ENCODE measurements at places on chromosomes 2 and 18.

- no peak for DNase-seq
These were observed 339.4 kb downstream of the GRB14 start for GRCh38 chr2:164281896-164282295.

DNA sequence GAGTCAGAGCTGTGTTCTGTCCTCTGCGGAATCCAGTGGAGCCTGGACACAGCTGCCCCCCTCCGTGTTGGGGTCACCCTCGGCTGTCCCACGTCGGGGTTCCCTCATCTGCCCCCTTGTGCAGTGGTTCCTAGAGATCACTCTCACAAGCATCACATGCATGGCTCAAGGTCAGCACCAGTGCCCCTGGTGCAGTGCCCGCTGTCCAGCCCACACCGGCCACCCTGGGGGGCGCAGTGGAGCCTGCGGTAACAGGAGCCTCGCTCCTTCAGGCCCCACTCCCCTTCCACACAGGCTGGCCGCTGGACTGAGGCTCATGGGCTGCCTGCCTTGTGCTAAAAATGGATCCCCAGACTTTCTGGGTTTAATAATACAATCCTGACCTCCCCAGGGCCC, 8.8 kb downstream of the TEKT4 start:
- DNase-seq: no peak

- DNase-seq: no peak
These were observed 110.7 kb downstream of the C1D start for GRCh38 chr2:67952066-67952465.

GRCh38 chr2:42254186-42254895, 85.2 kb downstream of the EML4 start:
- DNase-seq: no peak

- DNase-seq: no peak
These were observed 139.6 kb upstream of the MYCN start for GRCh38 chr2:15800495-15801329.

DNA sequence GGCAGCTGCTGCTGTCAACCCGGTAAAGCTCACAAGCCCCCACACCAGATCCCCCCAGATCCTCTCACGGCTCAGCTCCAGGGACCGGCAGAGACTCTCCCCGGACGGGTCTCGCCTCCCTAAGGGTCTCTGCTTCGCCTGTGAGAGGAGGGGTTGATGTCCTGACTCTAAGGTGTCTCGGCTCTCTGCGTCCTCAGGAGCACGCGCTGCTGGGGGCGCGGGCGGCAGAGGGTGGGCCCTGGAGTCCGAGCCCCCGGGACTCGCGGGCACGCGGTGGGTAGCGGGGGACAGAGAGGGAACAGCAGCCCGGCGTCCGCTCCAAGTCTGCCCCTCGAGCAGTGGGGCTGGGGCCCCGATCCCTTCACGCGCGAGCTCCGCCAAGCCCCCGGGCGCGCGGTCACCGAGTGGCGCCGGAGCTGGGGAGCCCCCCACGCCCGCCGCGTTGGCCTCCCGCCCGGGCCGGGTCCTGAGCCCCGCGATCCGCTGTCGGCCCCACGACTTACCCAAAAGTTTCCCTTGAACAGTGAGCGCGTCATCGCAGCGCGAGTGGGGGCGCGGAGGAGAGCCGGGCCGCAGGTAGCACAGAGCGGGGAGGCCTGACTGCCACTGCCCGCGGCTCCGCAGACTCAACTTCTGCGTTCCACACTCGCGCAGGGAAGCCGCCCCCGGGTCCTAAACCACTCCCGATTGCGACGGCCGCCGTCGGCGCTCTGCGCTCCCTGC, at the start of gene PSTPIP2:
TSS of gene PSTPIP2 (minus strand) at position 608 of the 723 bp plus-strand sequence. CDS start at position 536, 72 bp downstream.
- peak; percentile 65 for DNase-seq

GRCh38 chr2:128817171-128817570, 498.5 kb upstream of the HS6ST1 start:
- DNase-seq: no peak

DNA sequence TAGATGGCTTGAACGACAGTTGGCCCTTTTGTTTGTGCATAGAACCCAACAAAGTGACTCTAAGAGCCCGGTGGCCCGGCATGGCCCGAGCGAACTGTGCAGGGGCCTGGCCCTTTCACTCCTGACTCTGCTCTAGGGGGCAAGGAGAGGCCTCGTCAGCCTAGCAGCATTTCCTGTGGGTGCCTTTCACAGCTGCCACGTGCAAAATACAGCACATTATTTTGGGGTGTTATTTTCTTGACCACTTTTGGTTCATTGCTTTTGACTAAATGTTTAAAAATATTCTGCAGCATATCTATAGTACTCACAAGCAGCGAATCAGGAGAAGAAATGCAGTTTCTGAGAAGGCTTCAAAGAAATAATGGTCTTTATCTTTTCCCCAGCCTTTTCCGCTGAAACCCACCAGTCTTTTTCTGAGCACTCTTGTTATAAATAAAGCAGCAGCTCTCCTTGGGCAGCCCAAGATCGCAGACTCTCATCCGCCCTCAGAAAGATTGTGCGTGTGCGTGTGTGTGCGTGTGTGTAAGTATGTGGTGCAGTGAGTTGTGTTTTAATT, 31.3 kb downstream of the DGKD start:
- DNase-seq: no peak

DNA sequence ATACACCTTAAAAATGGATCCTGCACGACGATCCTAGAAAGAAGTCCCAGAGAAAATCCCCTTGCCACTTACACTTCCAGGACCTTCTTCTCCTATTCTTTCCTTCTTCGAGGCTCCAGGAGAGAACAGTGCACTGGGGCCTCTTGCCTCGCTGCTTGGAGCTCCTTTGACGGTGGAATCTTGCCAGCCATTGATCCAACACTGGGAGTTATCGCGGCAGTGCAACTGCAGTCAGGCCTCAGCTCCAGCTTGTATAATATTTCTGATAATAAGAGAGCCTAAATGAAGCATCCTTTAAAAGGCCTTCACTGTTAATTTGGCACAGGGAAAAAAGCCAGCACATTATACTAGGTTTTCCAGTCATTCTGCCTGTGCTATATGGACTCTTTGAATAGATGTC, 216.9 kb upstream of the PARD3B start:
- DNase-seq: no peak

DNA sequence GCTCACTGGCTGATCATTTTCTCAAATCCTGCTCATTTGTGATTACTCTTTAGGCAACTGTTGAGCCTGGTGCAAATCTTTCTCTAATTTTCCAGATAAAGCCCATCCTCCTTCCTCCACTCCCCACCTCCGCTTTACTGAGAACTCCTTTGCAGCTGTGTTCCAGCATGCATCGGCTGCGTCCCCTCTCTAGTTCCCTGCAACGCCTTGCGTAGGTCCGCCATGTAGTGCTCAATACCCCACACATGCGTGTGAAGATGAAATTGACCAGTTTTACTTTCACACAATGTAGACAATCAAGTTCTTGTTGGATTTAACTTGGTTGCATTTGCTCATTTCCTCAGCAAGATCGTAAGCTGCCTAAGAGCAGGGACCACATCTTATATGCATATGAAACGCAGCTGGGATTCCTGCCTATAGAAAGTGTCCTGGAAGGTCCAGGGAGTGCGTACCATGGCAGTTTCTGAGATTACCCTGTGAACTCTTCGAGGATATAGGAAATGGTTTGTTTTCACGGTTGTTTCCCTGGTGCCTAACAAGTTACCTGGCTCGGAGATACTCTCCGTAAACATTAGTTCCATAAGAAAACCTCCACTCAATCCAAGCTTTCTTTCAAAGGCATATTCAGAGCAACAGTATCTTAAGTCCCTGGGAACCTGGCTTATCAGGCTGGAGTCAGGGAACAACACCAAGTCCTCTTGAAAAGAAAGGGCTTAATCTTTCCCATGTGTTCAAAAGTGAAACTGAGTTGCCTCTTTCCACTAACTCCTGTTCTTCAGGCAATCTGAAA, 766.4 kb upstream of the ID2 start:
- no peak for DNase-seq

DNA sequence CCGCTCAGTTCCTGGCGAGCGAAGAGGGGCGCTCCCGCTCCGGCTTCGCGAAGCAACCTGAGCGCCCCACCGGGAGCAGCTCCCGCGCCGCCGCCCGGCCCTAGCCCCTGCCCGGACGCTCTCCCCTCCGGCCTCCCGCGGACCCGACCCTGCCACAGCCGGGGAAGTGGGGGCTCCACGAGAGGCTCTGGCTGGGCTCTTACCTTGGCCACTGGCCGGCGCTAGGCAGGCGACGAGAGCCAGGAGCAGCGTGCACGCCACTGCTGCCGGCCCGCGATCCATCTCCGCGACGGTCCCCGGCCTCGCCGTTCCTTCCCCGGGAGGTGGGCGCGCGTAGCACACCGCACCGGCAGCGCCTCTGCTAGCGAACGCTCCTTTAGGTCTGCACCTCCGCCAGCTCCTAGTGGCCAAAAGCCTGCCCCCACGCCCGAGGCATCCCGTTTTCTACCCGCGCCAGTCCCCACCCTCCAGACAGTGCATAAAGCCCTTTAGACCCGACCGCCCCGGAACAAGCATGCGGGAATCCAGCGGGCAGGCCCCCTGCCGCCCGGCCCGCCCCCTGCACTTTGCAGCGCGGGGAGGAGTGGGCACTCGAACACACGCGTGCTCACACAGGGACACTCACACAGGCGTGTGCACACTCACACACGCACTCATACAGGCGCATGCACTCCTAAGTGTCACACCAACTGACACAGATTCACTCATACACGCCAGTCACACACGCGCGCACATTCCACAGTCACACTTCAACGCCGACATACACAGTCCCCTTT, at the start of gene LRP2:
TSS of gene LRP2 (minus strand) at position 417 of the 776 bp plus-strand sequence. CDS start at position 282, 135 bp downstream.
- DNase-seq: no peak

DNA sequence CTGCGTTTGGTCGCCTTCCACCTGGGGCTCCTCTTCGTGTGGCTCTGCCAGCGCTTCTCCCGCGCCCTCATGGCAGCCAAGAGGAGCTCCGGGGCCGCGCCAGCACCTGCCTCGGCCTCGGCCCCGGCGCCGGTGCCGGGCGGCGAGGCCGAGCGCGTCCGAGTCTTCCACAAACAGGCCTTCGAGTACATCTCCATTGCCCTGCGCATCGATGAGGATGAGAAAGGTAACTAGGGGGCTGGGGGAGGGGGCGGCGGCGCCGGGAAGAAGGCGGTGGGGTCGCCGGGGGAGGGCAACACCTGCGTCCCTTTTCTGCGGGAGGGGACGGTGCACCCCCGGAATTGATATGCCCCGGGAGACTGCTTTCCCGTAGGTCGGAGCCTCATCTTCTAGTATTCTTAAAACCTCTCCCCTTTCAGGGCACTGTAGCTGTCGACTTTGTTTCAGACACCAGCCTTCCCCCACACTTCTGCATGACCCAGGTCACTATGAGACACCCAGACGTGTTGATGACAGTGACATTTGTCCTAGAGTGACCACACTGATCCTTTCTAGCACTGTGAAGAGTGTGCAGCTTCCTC, 755 bp downstream of the SPAST start:
- no peak for DNase-seq

- no peak for DNase-seq
These were observed 30.0 kb downstream of the MYO3B start for GRCh38 chr2:170207901-170208300.

DNA sequence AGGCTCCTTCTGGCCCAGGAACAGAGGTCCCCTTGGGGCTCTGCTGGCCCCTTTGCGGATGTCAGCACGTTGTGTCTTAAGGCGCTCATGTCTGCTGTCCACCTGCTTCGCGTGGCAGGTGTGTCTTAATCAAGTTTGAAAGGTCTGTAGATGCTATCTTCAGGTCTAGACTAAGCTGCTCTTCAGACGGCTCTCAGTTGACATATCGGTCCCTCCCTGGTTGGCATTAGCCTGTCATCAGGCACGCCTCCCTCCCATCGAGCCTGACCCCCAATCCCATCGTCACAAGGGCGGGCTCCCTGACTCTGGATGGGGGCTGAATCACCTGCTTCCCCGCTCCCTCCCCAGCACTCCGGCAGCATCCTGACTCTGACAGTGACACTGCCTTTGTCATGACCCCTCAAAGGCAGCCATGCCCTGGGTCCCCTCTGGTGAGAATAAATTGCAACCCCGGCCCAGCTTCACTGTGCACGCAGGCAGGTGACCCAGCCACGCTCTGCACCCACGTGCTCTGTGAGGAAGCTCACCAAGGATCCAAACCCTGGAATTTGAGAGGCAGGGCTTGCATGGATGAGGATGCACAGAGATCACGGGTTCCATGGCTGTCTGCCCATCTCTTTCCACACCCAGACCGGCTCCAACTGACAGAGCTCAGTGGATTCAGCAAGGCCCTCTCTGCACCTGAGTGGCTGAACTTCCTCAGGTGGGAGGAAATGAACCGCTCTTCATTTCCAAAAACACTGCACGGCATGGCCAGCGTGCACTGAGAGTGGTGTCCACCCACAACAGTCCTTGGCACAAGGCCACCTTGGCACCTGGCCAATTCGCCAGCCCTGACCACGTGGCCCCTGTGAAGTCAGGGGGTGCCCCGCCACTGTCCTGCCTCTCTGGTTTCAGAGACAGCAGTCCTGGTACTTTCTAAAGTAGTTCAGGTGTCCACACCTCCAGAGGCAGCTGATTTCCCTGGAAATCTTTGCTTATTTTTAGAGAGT, 110.2 kb upstream of the GPC1 start:
- no peak for DNase-seq

DNA sequence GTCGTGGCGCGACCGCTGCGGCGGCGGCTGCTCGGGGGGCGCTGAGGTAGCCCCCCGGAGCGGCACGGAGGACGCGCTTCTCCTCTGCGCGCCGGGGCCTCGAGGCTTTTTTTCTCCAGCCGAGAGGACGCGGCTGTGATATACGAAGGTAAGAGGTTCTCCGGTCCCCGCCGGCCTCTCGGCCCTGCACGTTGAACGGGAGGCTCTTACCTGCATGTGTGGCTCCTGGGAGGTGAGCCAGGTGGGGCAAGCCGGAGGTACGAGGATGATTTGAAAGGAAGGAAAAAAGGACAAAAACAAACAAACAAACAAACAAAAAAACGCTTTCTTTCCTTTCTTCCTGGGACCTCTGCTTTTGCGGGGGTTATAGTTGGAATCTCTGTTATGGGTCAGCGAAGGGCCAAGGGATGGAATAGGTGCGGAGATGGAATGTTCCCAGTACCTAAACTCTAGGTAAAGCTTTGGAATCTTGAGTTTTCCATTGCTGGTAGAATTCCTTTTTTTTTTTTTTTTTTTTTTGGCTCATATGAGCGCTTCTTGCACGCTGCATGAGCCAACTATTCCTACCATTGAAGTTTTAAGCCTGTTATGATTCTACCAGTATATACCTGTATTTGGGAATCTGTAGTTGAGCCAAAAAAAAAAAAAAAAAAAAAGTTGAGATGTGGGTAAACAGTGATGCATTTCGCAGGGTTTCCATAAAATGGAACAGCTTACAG, 674 bp downstream of the PTPN4 start:
- DNase-seq: peak; percentile 72

DNA sequence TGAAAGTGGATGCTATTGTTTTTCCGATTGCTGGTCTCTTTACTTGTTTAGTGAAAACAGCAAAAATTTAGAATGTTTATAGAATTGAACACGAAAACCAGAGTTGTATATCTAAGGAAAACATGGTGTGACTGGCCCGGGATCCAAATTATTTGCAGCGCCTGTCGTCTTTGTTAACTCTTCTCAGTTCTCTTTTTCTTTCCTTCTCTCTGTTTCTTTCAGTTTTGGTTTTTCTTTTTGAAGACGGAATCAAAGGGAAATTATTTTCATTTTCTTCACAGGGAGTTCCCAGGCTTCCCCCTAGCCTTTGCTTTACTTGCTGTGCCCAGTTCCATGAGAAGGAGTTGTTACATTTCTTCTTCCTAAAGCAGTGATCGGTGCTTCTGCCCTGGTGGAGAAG, 76.0 kb downstream of the AGAP1 start:
- DNase-seq: no peak

Measured in NCI-H526 (cell line).